ENCODE measurements at places on chromosomes 4 and X.

DNA sequence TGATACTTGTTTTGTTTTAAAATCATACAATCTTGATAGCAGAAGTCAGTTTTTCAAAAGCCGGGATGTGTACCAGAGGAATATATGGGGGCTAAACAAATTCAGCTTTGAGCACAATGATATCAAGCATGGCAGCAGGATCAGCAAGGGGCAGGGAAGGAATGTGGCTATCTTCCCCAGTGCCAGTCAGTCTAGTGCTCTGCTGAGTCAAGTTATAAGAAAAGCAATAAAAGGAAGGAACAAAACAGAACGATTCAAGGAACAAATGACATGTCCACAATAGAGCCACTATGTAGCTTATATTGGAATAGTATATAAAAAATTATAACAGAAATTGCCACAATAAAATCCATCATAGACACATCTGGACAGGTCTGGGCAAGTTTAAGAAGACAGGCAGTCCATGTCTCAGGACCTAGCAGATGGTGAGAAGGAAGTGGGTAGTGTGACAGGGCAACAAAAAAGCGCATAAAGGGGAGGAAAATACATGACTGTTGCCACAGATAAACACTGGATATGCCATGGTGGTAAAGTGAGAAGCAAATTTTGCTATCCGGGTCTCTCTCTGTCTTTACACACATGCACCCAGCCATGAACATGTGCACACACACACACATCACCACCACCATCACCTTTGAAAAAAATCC, 518.2 kb upstream of the HTR2C start:
- no peak for DNase-seq

- no peak for DNase-seq
Measured at GRCh38 chr4:76639288-76639687, 204.3 kb downstream of the SHROOM3 start.

GRCh38 chrX:147848543-147849443, 62.9 kb upstream of the FMR1 start:
- DNase-seq = no peak

- DNase-seq = peak; percentile 38
Measured at GRCh38 chr4:52894443-52894842, 32.3 kb downstream of the RASL11B start.

DNA sequence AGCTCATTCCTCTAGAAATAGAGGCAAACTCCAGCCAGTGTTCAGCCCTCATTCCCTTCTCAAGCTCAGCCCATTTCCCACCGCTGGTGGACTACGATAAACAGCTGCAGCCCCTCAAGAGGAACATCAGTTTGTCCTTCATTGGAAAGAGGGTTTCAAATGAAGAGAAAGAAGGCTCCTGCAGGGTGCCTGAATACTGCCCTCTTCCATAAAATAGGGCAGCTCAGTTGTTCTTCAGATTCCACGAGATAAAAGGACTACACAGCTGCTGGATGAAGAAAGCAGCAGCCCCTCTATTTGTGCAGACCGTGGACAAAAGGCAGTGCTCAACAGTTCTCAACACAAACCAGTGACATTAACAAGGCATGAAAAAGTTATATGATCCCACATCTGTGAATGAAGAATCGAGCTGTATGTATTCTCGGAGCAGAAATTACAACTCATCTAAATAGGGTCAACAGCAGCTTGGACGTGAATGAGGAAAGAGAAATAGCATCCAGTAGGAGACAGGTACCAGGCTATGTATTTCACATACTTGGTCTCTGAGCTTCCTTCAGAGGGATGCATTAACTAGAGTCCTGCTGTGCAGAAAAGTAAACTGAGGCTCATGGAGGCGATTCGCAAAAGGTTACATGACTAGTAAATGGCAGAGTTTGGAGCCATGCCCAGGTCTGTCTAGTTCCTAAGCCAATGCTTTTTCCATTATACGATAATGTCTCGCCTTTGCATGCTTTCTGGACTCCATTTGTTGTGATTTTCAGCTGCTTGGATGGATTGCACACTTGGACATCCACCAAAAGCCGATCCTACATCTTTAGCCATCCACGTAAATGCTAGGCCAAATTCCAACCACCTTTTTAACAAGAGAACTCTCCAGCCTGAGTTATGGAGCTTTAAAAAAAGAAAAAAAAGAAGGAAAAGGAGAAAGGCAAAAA, 301.2 kb upstream of the PPARGC1A start:
- DNase-seq = peak; percentile 7

DNA sequence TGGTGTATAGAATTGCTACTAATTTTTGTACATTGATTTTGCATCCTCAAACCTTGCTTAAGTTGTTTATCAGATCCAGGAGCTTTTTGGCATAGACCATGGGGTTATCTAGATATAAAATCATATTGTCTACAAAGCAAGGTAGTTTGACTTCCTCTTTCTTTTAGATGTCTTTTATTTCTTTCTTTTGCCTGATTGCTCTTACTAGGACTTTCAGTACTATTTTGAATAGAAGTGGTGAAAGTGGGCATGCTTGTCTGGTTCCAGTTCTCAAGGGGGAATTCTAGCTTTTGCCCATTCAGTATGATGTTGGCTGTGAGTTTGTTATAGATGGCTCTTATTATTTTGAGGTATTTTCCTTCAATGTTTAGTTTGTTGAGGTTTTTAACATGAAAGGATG, 187.9 kb upstream of the LCORL start:
- no peak for DNase-seq

DNA sequence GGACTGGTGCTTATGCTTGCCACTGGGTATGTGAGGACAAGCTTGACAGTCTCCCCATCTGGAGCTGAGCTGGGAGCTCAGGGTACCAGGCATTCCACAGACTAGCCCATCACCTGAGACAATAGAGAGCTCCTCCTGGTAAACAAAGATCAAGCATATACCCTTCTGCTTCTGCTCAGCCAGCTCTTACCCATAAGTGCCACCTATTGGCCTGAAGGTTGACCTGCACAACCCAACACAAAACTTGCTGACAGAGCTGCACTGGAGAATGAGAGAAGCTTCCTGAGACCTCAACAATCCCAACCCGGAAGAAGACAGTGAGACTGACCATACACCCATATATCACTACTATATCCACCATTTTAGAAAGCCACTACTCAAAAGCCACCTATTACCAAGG, 1049.2 kb upstream of the INTU start:
- no peak for DNase-seq

DNA sequence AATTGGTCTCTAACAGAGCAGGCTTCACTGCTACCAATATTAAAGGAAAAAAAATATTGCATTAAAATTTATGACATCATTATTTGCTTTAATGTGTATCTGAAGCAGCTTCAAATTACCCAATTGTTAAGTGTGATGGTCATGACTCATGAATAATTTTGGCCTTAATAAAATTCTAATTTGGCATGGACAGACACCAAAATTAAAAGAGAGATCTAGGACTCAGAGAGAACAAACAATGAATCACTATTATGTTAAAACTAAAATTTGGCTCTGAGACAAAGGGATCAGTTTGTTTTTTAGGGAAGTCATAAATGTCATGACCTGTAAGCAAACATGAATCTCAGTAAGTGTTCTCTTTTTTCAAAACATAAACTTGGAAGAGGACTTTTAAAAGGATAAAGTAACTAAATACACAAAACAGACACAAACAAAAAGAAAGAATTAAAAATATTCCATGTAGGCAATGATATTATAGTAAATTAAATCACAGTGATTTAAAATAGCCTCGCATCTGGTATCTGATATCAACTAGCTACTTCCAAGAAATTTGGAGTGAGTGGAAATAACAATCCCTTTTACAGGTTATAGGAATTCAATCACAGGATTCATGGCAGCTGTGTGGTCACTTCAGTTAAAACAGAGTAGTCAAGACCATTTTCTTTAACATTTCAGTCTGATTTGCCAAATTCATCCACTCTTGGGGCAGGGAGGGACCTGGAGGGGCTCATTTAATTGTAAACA, 11.6 kb downstream of the VEGFC start:
- DNase-seq = peak; percentile 24

GRCh38 chr4:22473268-22473667, 42.6 kb downstream of the ADGRA3 start:
- peak; percentile 58 for DNase-seq

DNA sequence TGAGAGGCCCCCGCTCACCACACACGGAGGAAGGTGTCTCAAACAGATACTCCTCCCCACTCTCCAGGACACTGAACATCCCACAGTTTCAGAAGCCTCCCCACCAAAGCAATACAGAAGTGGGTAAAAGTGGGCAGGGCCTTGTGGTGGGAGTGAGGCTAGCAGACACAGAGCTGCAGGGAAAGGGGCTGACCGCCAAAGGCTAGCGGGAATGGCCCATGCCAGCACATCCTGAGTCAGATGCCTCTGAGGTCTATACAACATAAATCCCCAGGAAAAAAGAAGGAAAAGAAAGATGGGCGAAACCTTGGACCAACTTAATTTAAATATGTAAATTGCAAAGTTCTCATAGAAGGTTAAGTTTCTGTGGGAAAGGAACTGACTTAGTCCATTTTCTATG, 21.9 kb upstream of the ARHGAP10 start:
- peak; percentile 65 for DNase-seq

GRCh38 chrX:134533952-134534351, 74.0 kb downstream of the HPRT1 start:
- DNase-seq = no peak

DNA sequence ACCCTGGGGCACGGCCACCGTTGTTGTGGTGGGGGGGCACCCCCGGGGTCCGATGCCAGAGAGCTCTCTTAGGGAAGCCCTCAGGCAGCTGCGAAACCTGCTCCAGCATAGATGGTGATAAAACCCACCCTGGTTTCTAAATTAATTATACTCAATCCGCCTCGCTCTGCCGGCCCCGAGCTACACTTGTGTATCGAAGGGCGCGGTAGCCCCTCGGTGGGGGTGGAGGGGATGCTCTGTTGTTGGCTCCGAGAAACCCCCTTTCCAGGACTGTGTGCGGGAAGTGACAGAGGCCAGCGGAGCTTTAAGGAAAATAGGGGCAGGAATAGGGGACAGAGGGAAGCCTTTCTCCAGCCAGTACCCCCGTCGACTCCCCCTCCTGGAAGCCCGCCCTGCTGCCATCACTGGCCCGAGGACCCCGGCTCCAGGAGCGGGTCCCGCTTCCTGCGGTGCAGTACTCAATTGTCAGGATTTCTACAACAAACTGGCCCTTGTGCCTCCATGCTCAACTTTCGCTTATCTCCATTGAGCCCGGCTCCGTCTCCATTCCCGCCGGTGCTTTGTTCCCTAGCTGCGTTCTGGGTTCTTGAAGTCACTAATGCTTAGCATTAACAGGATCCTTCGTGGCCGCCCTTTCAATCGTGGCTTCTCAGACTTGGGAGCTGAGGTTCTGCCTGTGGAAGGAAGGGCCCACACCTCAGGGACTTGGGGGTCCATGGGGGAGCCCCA, 408.2 kb downstream of the BCOR start:
- DNase-seq = no peak

- DNase-seq = no peak
Measured at GRCh38 chrX:1466971-1467561, 14.4 kb upstream of the ASMTL start.

DNA sequence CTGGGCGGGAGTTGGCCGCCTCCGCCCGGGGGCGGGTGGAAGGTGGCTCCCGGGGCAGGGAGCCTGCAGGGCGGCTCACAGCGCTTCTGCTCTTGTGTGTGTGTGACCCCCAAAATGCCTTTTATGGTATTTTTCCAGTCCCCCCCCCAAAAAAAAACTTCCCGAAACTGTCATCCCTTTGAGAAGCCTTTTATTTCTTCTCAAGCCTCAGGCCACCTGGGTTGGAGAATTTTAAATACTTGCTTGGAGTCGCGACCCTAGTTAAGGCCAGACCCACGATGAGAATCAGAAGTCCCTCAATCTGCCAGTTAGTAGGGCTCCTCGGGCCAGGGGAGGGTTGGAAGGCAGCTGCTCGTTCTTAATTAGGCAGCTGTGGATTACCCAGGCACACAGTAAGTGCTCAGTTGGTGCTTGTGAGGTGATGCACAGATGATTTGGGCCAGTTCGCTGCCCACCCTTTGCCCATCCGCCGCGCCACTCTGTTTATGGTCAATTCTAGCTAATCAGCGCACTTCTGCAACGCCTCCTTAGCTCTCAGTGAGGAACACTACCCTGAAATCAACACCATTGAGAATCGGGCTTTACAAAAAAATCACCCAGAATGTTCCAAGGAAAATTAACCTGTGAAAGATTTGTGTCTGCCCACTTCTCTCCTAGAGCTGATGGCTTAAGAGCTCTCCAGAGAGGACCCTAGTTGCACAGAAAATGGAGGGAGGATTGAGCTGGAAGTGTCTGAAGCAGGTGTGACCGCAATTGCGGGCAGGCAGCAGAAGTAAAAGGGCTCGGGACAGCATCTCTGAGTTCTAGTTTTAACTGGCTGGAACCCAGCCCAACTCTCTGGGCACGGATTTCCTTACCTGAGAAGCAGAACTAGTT, 648 bp upstream of the SCD5 start:
- DNase-seq = peak; percentile 50

DNA sequence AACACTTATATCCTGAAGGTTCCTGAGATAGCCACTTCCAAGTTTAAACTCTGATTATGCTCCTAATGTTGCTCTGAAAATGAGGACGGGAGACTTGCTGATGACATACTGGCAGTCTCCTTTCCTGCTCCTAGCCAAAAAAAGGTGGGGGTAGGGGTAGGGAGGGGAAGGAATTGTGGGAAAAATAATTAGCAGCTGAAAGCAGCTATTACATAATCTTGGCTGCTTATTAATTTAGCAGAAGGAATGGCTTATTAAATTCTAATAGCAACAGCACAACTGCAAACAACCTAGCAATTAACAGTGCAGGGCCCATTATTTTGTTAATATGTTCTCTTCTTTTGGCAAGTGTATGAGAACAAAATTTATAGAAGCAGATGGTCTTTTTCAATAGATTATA, 2.0 kb upstream of the AP1S2 start:
- DNase-seq = no peak

- no peak for DNase-seq
Measured at GRCh38 chr4:106422766-106423165, 54.2 kb upstream of the GIMD1 start.

DNA sequence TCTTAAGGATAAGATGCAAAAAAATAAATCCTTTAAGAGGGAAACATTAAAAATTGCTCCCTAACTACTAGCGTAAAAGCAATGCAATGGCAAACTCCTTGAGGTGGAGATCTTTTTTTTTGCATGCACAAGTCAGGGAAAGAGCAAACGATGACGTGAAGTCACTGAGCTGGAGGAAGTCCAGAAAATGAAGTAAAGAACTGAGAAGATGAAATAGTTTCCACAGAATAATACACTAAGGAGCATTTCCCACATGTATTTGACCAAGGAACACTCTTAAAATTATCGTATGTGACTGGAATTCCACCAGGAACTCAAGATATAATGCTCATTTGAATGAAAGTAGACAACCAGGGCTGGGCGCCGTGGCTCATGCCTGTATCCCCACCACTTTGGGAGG, 21.0 kb upstream of the DOCK11 start:
- no peak for DNase-seq

Data from astrocyte of the hippocampus (primary cell).